ENCODE measurements at places on chromosomes 1 and 21.

- no peak for DNase-seq
These were observed 1360.4 kb downstream of the BRINP3 start for GRCh38 chr1:189117072-189117770.

- no peak for DNase-seq
These were observed 112.3 kb downstream of the TSEN15 start for GRCh38 chr1:184163674-184164465.

- peak; percentile 38 for DNase-seq
These were observed 145.8 kb downstream of the PATJ start for GRCh38 chr1:61887931-61888564.

DNA sequence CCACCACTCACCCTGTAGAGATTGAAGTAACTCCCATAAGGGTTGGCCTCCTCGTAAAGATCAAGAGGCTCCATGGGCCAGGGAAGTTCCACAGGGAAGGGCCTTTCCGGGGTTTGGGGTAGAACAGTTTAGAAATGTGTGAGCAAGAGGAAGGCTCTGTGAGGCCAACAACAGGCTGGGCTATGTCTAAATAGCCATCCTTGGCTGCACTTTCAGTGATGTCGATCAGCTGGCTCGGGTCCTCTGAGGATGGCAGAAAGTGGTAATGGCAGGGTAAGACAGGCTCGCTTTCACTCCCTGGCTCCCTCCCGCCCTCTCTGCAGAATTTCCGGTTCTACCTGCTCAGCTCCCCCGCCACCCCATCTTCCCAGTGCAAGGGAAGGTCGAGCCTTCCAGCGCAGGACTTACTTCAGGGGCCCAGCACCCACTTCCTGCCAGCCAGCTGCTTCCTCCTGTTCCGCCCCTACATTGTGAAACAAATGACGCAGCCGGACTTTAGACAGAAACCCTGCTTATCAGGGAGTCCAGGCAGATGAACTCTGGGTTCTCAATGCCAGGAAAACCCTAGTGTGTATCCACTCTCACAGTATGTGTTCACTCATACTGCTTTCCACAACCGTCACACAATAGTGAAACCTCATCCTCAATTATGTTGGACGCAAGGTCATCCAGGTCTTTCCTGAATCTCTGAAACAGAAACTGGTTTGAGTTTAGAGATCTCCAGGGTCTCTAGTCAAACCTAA lies 7.3 kb downstream of the F11R start:
- no peak for DNase-seq

Data from HEK293T (cell line).